COR-L47 (cell line): ENCODE measurements at places on chromosomes 12 and 14.

DNA sequence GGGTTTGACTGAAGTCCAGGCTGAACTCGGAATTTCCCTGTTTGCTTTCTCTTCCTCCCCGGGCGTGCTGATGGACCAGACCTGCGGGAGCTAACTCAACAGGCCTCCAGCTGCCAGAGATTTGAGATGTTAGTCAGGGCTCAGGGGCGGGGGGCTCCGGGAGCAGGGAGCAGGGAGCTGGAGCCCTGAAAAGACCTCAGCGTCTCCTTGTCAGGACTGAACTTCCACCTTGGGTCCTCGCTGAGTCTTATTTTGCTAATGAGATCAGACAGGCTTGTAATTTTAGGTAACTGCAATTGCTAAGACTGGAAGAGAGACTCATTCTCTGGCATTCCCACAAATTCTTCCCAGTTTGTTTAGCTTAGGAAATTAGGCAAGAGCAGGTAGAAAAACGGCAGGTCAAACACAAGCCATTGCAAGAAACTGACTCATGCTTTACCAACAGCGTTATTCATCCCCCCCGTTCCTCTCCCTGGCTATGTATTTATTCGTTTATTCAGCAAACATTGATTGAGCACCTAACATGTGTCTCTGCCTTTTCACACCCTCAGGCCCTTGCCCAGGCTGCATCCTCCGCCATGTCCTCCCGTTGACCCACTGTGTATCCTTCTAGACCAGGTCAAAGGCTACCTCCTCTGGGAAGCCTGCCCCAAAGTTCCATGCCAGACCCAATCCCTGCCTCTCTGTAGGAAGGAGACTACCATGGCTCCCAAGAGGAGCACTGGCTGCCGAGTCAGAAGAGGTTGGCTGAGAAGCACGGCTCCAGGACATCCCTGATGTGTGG, 80.4 kb upstream of the DIO3 start:
- DNase-seq = no peak

GRCh38 chr14:102424520-102424919, 61.8 kb downstream of the TECPR2 start:
- no peak for DNase-seq

DNA sequence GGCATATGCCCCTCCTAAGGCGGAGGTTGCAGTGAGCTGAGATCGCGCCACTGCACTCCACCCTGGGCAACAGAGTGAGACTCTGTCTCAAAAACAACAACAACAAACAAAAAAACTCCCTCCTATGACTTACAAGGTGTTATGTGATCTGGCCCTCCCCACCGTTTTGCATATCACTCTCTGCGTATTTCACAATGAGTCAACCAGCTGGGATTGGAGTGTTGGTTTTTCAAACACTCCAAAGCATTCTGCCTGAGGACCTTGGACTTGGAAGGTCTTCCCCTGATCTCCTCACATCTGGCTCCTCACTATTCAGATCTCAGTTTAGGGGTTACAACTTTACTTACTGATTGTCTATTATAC, 14.0 kb downstream of the MANSC1 start:
- no peak for DNase-seq

- DNase-seq = peak; percentile 95
Observed at GRCh38 chr14:101731187-101732080, 30.1 kb upstream of the PPP2R5C start.

DNA sequence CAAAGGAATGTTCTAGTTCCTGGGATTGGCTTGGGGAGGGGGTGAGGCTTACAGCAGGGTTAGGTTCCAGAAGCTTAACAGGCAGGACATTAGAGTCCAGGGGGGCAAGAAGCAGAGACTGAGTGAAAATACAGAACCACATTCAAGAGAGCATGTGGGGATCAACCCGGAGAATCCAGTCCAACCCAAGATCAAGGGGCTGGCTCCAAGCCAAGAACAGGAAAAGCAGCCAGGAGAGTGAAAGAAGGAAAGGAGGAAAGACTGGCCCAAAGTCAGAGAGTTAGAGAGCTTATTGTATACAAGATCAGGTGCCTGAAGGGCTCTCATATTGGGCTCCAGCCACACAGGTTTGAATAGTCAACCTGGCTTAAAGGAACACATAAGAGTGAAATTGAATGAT, 190.3 kb upstream of the CDKN3 start:
- no peak for DNase-seq

DNA sequence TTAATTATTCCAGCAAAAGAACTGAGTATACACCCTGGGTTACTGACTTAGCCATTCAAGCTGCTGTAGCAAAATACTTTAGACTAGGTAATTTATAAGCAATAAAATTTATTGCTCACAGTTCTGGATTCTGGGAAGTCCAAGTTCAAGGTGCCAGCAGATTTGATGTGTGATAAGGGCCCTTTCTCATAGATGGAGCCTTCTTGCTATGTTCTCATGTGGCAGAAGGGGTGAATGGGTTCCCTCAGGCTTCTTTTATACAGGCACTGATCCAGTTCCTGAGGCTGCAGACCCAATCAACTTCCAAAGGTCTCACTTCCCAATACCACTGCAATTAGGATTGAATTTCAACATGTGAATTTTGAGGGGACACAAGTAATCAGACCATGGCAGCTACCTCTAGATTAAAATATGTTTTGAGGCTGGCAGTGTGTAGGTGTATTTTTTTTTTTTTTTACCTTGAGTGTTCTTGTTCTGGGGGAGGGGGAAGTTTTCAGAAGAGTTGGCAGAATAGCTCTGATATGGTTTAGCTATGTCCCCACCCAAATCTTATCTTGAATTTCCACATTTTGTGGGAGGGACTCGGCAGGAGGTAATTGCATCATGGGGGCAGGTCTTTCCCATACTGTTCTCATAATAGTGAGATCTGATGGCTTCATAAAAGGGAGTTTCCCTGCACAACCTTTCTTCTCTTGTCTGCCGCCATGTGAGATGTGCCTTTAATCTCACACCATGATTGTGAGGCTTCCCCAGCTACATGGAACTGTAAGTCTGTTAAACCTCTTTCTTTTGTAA, 178.2 kb downstream of the RASSF9 start:
- no peak for DNase-seq

DNA sequence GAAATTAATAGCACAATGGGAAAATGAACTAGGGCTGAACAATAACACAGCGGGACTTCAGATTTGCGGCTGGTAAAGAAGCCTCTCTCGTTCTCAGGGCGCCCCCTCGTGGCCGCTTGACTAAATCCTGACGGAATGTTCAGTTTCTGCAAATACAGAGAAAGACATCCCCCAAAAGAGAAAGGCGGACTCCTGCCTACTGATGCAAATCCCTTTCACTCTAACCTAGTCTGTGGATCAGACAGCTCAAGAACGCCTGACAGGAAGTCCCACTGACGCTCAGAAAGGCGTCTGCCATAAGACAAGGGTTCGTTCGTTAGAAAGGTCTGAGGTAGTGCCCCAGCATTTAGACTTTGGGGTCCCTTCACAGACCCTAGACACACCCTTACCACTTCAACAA, 2.5 kb downstream of the NUAK1 start:
- DNase-seq = peak; percentile 83
